Upper lobe of right lung (tissue), 1 donor: ENCODE measurements at places on chromosomes 13 and 19. TPM values are rescaled to one million over a fixed set of nuclear protein-coding genes. Genes with fewer than 3 reads are reported as not detected.

Gene FUT1
- 19.9 TPM for total RNA-seq

GRCh38 chr13:73765651-73766384 is 368.4 kb downstream of the KLF12 start:
- peaks cover 23% of the 10 kb centered on the region for H3K4me1 ChIP-seq
- no peak overlapping the region for H3K4me3 ChIP-seq
- no peaks in the 10 kb centered on the region for H3K36me3 ChIP-seq
- peak; percentile 79 for DNase-seq
- no peaks in the 10 kb centered on the region for H3K27me3 ChIP-seq

DNA sequence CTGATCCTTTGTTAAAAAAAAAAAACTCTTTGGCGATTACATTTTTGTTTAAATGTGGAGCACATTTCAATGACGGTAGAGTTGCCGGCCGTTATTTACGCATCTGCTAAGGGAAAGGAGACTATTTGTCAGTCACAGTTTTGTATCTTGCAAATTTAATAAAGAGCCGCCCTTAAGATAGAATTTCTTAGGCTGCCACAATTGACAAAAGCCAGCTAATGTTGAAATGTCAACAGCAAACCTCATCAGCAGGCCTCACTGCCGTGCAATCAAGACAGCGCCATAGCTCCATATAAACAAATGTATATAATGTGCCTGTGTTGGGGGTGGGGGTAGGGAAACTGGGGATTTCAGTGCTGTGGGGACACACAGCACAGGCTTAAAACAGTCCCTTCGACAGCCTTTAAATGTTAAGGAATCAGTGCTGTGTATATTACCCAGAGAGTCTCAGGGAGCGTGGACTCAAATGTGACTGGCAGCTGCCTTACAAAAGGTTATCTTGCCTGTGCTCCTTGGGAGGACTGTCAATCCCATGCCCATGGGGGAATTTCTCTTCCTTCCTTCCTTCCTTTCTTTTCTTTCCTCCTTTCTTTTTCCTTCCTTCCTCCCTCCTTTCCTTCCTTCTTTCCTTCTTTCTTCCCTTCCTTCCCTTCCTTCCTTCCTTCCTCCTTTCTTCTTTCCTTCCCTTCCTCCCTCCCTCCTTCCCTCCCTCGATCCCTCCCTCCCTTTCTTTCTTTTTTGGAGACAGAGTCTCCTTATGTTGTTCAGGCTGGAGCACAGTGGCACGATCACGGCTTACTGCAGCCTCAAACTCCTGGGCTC is 108.0 kb downstream of the URI1 start:
- H3K4me1 ChIP-seq: no peaks in the 10 kb centered on the region
- no peak overlapping the region for H3K27ac ChIP-seq
- H3K27me3 ChIP-seq: no peaks in the 10 kb centered on the region
- no peak overlapping the region for H3K4me3 ChIP-seq
- H3K36me3 ChIP-seq: no peaks in the 10 kb centered on the region

DNA sequence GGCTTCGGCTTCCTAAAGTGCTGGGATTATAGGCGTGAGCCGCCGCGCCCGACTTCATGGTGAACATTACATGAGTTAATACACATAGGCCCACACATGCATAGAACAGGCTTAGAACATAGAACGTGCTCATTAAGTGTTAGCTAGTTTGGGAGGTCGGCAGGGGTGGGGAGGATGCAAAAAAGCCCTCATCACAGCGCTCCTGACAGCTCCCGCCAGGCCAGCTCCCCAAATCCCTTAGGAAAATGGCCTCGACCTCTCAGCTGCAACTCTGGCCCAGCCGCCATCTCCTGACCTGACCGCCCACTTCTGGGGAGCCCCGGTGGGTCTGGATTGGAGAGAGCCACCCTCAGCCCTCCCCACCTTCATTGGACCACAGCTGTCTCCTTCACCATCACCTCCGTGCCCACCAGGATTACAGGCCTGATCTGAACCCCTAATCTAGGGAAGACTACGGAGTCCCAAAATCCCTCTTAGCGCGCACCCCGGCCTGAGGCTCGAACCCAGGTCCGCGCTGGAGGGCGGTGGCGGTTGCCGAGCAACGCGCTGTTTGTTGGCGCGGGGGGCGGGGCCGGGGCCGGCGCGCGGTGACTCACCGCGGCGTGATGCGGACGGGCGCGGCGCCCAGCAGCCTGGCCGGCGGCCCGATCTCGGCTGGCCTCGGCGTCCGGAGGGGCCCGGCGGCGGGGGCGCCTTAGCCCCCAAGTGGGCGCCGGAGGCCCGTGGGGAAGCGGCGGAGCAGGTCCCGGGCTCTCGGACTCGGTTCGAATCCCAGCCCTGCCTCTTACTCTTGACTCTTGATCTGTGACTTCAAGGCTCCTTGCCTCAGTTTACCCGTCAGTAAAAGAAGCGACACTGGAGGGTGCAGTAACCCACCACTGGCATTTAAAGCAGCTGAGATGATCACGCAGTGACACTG is 26.7 kb upstream of the NANOS3 start:
- peaks cover 52% of the 10 kb centered on the region for H3K4me1 ChIP-seq
- peak overlapping the region; percentile 100 for H3K27ac ChIP-seq
